ENCODE measurements at places on chromosomes 12 and 14.

GRCh38 chr12:19223695-19224094 is 94.2 kb downstream of the PLEKHA5 start:
- no peak for DNase-seq

DNA sequence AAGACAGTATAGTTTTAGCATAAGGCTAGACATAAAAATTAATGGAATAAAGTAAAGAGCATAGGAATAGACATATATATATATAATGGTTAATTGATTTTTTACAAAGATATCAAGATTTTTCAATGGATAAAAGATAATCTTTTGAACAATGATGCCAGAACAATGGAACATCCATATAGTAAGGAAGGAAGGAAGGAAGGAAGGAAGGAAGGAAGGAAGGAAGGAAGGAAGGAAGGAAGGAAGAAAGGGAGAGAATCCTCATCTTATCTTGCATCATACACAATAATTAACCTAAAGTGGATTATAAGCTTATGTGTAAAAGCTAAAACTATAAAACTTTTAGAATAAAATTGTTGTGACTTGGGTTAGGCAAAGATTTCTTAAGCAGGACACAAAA is 9.8 kb upstream of the NELL2 start:
- DNase-seq: no peak

DNA sequence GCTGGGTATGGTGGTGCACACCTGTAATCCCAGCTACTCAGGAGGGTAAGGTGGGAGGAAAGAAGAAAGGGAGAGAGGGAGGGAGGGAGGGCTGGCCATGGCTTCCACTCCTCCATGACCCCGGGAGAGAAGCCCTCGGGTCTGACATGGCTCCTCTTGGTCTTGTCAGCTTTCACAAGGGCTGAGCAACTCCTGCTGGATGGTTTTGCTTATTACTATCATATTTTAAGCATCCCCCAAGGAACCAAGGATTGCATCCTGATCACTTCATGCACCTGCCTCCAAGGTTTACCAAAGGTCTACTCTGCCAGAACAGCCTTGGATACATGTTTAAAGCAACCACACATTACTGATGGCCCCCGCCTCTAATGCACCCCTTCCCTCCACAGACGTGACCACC is 28.0 kb upstream of the NCOR2 start:
- no peak for DNase-seq

- DNase-seq: no peak
These were observed 58.5 kb downstream of the GPR135 start for GRCh38 chr14:59406454-59407245.

DNA sequence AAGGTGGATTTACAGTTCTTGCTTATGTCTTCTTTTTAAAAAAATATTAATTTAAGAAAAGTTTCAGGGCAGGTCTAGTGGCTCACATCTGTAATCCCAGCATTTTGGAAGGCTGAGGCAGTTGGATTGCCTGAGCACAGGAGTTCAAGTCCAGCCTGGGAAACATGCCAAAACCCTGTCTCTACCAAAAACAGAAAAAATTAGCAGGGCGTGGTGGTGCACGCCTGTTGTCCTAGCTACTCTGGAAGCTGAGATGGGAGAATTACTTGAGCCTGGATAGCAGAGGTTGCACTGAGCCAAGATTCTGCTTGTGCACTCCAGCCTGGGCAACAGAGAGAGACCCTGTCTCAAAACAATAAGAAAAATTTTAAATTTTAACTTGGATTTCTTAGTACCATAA is 5.4 kb upstream of the TAS2R46 start:
- DNase-seq: no peak

- DNase-seq: no peak
These were observed 29.3 kb downstream of the MYF5 start for GRCh38 chr12:80745851-80746505.

- no peak for DNase-seq
These were observed 17.1 kb downstream of the PAPLN start for GRCh38 chr14:73254247-73255004.

GRCh38 chr12:52691076-52691840 is 11.1 kb upstream of the KRT1 start:
- peak; percentile 53 for DNase-seq

DNA sequence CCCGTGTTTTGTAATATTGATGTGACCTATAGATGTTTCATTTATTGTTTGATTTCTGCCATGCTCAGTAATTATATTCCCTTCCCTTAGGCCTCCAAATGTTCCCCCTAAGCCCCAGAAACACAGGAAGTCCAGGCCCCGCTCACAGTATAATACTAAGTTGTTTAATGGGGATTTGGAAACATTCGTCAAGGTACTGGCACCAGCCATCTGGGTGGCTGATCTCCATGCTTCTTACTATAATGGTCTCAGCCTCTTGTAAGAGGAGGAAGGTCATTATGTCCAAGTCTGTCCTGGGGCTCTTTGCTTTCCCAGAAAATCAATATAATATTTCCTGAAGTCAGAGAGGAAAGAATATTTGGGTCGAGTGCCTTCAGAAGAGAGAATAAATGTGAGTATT is 130.9 kb downstream of the KICS2 start:
- DNase-seq: no peak

DNA sequence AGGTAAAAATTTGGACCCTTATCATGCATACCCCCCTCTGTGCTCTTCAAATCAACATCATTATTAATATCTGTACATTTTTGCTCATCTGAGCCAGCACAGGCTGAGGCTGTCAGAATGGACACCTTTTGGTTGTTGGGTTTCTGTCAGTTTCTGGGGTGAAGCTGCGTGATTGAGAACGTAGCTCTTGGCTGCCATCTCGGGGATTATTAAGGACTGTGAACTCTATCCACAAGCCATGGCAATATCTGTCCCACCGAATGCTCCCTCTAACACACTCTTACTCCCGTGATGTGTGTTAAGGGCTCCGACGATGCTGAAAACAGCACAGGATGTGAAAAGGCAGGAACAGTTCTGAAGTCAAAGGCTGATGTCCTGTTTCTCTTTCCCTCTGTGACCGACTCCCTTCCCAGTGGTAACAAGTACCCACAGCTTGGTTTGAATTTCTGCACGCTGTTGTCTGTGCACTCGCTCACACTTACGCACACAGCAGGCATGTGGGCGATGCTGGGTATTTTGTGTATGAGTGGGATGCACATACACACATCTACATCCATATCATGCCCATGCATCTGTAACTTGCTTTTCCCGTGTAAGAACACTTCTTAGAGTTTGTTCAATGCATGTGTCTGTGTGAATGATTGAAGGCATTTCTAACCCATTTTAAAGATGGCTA is 405.6 kb downstream of the TMEM121 start:
- DNase-seq: no peak

DNA sequence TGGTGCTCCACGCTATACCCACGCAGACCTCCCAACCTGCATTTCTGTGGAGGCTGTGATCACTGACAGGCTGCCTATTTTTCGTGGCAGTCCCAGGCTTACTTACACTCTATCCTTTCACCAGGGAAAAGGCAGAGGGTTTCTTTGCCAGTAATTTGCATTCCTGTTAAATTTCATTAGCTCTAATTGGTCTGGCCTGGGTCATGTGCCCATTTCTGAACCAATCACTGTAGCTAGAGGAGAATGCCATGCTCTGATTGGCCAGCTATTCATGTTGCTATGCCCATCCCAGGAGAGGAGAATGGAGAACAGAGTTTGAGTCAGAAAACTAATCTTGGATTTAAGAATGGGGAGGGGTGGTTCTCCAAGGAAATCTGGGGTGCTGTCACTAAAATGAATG is 43.2 kb upstream of the TUNAR start:
- no peak for DNase-seq

GRCh38 chr12:119090865-119091264 is 87.9 kb upstream of the HSPB8 start:
- no peak for DNase-seq

DNA sequence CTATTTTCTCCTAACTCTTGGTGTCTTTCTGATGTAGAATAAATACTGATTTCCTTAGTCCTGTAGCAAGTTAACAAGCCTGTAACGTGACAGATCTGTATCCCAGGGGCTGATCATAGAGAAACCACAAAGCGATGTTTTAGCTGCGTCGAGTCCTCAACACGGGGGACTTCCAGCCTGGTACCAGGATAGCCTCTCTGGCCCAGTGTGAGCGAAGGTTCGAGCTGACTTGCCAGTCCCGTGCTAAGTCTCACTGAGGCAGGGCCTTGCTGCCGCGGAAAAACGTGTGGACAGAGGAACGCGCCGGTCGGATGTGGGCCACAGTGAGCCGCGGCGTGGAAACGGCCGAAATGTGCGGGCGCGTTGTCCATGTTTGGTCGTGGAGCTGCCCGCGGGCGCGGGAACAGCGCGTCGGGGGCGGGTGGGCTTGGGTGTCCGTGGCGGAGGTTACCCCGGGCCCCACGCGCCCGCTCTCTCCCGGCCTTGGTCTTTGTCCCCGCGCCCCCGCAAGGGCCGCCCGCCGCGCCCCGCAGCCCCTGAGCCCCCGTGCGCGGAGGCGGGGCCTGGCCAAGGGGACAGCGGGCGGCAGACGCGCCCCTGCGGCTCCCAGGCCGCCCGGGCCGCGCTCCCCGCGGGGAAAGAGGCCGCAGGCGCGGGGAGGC is 531 bp upstream of the EML1 start:
- DNase-seq: no peak

DNA sequence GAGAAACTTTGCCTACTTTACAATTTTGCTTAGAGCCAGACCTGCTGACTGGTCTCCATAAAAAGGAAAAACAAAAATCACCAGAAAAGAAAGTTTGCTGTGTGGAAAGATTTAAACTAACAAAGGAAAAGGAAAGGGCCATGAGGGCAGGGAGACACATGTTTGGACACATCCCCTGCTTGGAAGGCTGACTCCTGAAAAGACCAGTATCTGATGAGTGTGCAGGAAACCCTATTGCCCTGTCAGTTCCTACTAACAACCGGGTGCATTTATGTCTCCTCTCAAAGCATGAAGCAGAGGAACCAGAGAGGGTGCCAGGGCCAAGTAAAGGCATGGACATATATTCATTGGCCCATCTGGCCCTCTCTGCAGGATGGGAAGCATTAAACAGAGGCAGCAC is 7.0 kb upstream of the STAB2 start:
- no peak for DNase-seq

- DNase-seq: no peak
These were observed 9.3 kb upstream of the PTHLH start for GRCh38 chr12:27981874-27982273.

DNA sequence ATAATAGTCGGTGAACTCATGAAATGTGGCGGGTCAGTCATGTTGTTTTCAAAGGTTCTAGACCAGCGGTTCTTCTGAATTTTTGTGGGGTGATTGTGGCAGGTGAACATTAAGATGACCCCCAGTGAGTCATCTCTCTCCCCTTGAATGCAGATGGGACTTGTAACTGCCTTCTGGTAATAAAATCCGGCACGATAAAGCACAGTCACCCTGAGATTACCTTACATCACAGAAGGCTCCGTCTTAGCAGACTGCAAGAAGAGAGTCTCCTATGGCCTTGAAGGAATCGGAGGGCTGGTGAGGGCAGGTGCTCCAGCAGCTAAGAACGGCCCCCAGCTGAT is 189.6 kb downstream of the FOXN3 start:
- DNase-seq: no peak

DNA sequence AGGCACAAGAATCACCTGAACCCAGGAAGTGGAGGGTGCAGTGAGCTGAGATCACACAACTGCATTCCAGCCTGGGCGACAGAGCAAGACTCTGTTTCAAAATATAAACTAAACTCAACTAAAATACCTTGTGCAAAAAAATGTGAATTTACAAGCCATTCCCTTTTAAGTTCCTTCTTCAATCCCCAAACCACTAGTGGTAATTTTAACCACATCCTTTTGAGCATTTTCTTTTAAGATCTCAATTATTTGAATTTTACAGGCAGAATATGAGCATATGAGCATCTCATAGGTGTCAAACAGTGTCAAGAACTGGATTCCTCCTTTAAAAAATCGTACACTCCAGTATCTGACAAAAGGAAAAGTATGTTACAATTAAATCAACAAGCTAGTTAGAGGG is 57.0 kb upstream of the NPFF start:
- DNase-seq: no peak

GRCh38 chr14:68673464-68673863 is 119.4 kb downstream of the ZFP36L1 start:
- DNase-seq: no peak

DNA sequence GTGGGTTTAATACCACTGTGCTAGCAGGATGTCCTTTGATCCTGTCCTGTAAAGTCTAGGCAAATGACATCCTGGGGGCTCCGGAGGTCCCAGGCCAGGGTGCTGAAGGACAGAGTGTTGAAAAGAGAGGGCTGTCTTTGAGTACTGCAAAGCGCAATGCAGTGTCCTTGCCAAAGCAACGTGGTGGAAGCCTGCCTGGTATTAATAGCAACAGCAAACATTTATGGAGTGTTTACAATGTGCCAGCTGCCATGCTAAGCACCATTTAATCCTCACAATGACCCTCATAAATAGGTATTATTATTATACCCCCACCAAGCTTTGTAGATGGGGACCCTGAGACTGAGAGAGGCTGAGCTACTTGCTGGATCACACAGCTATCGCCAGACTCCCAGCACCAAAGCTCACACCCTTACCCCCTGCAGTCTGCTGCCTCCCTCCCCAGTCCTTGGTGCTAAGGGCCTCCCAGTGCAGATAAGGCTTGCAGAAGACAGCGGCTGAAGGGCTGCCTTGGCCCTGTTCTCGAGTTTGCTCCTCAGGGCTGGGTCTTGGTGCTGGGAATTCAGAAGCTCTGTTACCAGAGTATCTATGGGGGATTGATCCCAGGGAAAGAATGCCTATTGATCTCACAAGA is 427.7 kb downstream of the FUT8 start:
- no peak for DNase-seq

GRCh38 chr14:83085136-83085535 is 1551.5 kb upstream of the SEL1L start:
- no peak for DNase-seq

GRCh38 chr12:123868791-123869190 is 103.8 kb downstream of the CCDC92 start:
- no peak for DNase-seq

- no peak for DNase-seq
These were observed 14.5 kb downstream of the KRT8 start for GRCh38 chr12:52890417-52890816.

- peak; percentile 65 for DNase-seq
These were observed 2.4 kb downstream of the DHH start for GRCh38 chr12:49092086-49092815.

DNA sequence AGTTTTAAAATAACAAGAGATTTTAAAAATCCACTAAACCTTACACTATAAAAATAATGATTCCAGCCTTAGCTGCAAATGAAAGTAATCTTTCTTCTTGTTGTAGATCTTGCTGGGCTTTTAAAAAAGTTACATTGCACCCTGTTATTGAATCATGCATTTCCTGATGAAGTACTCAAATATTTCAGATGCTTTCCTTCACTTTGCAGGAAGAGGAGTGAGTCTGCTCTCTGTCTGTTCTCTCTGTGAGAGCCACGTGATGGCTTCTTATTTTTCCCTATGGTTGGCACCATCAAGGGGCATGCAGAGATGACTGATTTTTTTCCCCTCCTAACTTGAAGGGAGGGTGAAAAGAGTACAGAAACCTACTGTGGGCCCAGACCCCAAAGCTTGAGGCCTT is 262.7 kb downstream of the ATP23 start:
- no peak for DNase-seq
